ENCODE measurements at places on chromosomes 12 and 14.

GRCh38 chr12:126668961-126669360, 1598.0 kb upstream of the TMEM132C start:
- no peak for DNase-seq

DNA sequence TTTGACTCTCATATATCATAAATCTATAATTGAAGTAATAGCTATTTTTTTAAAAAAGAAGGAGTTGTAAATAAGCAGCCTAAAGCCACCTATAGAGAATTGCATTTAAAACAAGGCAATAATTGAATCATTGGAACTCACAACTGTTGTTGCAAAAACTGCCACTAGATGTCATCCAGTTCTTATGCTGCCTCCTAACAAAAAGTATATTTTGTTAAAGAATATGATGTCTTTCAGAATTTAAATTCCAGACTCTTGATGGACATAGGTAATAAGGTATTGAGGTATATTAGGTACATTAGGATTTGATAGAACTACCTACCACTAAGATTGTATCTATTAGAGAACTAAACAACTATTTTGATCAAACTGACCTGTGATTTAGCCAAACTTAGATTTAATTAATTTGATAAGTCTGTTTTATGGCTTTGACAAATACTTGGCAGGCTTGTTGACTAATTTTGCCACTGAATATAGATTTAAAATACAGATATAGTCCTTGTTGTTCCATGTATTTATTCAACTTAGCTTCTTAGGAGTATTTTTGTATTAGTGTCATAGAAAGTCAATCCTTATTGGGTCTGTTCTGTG, 401.4 kb downstream of the RPL10L start:
- DNase-seq: no peak

GRCh38 chr12:66453120-66453519, 150.8 kb downstream of the HELB start:
- DNase-seq: no peak

DNA sequence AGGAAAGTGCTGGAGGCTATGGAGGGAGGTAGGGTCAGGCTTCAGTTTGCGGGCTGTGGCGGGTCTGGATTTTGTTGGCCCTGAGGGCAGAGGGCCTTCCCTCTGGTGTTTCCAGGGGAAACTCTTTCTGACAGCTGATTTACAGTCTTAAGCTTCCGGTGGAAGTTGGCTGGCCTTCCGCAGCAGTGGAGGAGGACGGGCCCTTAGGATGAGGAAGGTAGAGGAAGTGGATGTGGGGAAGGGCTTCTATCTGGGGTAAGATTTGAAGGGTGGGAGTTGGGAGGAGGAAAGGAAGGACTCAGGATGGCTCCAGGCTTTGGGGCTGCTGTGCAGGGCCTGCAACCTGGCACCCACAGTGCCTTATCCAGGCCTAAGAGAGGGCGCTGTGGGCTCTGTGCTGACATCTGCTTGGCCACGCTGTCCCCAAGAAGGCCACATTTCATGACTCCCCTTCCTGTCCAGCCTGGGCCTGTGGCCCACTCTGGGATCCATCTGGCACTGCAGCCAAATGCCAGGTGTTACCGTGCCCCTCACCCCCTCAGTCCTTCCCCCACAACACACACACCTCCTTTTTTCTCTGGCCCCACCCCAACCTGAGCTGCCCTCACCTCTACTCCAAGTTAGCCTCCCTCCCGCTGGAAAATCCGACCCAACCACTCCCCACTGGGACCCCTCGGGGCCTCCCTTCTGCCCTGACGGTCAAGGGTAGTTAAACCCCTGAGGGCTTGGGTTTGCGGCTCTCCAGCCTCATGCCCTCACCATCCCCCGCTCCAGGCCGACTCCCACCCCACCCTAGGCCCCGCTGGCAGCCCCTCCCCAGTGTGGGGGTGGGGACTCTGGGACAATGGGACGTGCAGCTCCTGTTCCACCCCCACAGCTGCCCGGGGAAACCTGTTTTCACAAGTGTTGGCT, 7.7 kb upstream of the PPP1R13B start:
- DNase-seq: peak; percentile 78
